Left kidney (tissue), 8 donors: ENCODE measurements at places on chromosomes 16 and 17. TPM values are rescaled to one million over a fixed set of nuclear protein-coding genes. Genes with fewer than 3 reads are reported as not detected.

DNA sequence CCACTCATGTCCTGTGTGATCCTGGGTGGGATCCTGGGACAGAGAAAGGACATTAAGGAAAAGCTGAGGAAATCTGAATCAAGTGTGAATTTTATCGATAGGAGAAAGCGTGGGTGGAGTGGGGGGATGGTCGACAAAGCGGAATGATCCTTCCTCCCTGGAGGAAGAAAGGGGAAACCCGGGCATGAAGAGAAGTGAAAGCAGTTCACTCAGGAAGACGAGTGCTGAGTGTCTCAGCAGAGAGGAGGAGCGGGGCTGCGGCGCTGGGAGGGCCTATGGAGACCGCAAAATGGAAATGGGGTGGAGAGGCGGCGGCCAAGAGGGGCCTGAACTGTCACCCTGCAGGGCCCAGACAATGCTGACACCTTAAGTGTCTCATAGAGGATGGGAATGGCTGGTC is 8.7 kb downstream of the ZDHHC7 start:
- DNase-seq: no peak

OTOA gene
- polyA plus RNA-seq: 0.17 TPM

- no peak for DNase-seq
Measured at GRCh38 chr16:13322336-13322735, 420.9 kb downstream of the SHISA9 start.

DNA sequence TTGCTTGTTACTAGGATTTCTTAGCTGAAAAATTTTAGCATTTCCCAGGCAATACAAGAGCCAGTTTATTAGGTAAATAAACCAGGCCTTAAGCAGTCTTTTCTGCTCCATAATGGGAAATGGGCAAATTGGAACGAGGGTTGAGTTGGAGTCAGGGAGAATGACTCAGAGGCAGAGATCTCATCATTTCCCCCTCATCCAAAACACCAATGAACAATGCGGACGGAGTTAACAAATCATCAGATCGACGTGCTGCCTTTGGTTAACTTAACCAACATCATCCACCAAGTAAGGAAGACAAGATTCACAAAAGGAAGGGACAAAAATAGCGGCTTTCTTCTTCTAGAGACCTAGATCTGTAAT is 243.5 kb downstream of the STX8 start:
- DNase-seq: no peak

ABCA10 gene
- 3.9 TPM for polyA plus RNA-seq

DNA sequence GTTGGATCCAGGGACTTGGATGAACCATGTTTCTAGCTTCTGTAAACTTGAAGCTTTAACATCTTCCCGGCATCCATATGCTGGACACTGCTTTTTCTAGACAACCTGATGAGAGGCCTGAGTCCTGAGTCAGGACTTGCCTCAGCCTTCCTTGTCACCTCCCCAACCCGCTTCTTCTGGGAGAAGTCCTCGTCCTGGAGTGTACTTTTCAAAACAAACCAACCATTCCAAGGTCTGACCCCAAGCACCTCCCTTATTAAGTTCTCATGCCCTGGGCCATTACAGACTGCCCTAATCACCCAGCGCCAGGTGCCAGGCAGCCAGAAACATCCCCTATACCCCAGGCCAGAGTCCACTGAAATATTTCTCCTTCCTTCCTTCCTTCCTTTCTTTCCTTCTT is 59.4 kb downstream of the CLEC19A start:
- DNase-seq: no peak

DNA sequence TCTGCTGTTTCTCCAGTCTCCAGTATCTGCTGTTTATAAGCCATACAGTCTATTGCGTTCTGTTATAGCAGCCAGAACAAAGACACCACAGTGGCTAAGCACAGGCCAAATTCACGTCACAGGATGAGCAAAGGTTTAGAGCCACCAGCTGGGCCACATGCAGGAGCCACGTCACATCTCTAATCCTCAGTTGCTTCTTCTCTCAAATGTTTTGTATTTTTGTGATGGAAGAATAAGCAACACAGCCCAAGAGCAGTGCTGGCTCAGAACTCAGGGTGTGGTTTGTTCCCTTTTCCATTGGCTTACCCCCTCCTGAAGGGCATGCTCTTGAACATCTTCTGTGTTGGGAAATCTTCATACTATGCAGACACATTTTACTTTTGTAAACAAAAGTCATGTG is 309.4 kb upstream of the CDH5 start:
- no peak for DNase-seq

- DNase-seq: no peak
Measured at GRCh38 chr16:74585846-74586443, 21.0 kb downstream of the GLG1 start.

ITGAX gene
- 0.53 TPM for polyA plus RNA-seq

DHRS13 gene
- 12.7 TPM for polyA plus RNA-seq

DNA sequence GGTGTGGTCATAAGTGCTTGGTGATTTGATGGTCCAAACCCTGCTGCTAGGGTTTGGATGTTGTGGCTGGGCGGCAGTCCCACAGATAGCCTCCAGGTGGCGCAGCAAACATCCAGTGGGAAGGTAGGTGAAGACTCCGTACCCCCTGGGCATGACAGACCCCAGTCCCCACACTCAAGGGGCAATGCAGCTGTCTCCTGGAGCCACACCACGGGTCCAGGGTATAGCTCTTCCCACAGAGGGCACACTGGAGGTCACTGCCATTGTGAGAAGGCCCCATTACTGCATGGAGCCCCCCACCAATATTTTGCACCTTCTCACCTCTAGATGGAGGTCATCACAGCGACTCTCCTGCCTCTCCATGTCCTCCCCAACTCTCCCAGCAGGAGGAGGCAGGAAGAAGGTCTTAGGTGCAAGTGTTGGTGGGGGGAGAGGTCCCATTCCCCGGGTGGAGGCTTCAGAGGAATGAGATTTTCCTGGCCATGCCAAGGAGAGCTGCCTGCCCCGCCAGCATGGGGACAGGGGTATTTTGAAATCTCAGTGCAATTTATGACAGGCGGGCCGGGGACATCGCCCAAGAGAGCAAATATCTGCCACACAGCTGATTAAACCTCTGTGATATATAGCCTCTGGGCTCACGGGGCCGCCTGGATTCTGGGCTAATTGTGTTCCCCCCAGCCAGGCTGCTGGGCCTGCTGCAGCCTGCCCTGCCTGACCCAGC is 17.1 kb upstream of the C17orf113 start:
- DNase-seq: no peak

DNA sequence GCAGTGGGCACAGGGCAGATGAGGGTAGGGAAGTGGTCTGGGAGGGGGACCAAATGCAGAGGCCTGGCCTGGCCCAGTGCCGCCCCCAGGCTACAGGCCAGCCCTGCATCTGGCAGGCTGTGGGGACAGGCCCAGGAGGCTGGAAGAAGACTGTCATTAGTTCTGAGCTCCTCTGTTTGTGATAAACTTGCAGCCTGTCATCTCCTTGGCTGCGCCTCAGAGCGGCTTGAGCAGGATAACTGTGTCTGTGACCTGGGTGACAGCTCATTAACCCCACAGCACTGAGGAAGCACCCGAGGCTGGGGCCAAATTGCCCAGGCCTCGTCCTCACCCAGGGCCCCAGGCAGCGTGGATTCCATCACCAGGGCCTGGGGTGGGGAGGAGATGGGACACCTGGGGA is 23.9 kb downstream of the ABCC3 start:
- DNase-seq: no peak

DNA sequence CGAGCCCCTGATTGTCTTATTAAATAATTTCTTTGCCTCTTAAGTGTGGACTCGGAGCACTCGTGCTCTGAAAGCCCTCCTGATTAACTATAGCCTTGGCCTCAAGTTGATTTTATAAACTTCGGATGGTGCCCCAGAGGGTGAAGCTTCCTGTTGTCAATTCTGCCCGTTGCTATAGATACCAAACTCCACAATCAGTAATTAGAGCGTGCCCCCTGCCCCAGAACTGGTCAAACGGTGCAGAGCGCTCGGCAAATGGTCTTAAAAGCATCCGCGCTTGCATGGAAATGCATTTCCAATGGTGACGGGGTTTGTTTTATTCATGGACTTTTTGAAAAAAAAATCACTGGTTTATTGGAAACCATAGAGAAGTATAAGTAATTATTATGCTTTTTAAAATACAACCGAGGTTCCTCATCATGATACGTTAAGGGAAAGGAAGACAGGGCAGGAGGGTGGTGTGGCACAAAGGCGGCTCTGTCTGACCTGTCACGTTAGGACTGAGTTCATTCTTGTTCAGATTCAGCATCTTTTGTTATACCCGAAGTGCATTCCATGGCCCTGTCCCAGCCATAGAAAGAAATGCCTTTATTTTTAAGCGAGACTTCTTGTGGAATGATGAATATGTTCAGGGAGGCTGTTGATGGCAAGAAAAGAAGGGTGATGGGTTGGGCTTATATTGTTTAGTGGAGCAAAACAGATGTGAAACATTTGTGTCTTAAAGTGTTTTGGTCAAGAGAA is 476.4 kb downstream of the MAF start:
- DNase-seq: no peak

DNA sequence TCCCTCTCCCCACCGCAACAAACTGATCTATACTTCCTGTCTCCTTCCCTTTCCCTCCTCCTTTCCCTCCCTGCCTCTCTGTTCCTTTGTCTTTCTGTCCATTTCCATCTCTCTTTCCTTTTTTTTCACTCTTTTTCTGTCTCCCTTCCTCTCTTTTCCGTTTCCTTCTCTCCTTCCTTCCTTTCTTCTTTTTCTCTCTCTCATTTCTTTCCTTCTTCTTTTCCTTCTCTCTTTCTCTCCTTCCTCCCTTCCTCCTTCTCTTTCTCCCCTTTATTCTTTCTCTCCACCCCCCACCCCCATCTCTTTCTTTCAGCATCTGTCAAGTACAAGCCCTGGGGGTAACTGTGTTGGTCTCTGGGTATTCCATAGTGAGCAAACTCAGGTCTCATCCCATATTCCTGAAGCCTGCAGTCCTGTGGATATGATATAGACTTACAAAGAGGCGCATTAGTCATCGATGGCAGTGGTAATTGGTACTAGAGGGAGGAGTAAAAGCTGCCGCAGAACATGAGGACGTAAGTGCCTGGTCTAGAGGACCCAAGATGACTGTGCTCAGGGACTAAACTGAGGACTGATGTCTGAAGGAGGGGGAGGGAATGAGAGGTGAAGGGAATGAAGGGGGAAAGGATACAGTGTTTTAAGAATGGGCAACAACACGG is 50.4 kb downstream of the VAT1L start:
- DNase-seq: no peak

ZNF469 gene
- polyA plus RNA-seq: 1.2 TPM

- no peak for DNase-seq
Measured at GRCh38 chr16:85989376-85989775, 90.4 kb downstream of the IRF8 start.

- no peak for DNase-seq
Measured at GRCh38 chr16:86854626-86855294, 276.4 kb downstream of the FOXL1 start.

PRR29 gene
- polyA plus RNA-seq: 2.5 TPM

IL21R gene
- polyA plus RNA-seq: 0.30 TPM

TMC5 gene
- 0.37 TPM for polyA plus RNA-seq

PIK3R6 gene
- 0.85 TPM for polyA plus RNA-seq

DNA sequence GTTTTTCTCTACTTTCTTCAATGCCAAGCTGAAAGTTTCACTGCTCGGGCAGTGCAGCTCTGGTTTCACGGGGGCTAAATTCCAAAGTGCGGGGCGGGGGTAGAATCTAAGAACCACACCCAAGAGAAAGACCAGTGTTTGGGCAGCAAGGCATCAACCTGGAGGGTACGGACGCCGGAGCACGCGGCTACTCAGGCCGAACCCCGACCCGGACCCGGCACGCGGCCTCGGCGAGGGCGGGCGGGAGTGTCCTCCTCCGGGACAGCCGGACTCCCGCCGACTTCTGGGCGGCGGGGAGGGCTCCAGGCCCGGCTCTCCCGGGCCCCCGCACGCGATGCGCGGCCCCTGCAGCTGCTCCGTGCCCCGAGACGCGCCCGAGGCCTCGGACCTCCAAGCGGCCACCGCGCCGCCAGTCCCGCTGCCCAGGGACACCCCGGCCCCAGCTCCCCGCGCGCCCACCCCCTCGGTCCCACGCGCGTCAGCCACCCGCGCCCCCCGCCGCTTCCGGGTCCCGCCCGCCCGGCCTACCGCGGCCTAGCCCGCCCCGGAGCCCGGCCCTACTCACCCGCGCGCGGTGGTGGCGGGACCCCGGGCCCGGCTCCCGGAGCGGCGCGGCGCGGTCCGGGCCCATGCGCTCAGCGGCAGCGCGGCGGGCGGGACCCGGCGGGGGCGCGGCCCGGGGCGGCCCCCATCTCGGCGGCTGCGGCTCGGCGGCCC is 561 bp downstream of the AXIN1 start:
- DNase-seq: no peak

DNA sequence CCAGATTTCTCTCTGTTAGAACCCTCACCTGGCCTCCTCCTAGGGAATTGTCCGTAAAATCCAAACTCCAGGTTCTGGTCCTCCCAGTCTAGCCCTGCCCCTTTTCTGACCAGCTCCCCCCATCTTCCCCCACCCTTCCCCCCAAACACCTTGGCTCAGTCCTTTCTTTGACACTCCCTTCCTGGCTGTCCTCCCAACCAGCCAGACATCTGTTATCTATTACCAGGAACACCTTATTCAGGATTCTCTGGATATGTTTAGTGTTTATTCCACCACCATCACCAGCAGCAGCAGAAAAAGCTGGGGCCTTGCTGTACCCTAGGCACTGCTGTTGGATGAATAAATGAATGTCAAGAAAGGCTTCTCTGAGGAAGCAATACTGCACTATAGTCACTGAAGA is 4.0 kb upstream of the CMTM3 start:
- no peak for DNase-seq

DNA sequence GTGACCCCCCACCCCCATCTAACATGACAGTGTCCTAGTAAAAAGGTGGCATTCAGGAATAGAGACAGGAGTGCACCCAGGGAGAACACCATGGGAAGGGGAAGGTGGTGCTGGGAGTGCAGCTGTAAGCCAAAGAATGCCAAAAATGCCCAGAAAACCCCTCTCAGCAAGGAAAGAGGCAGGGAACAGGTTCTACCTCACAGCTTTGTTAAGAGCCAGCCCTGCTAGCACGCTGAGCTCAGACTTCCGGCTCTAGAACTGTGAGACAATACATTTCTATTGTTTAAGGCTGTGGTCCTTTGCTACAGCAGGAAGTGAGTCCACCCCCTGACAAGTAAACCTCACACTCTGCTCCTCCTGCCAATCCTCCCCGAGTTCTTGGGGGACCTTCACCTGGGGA is 302.4 kb upstream of the N4BP1 start:
- DNase-seq: no peak

- no peak for DNase-seq
Measured at GRCh38 chr17:41959336-41960095, 7.1 kb upstream of the CNP start.

DNA sequence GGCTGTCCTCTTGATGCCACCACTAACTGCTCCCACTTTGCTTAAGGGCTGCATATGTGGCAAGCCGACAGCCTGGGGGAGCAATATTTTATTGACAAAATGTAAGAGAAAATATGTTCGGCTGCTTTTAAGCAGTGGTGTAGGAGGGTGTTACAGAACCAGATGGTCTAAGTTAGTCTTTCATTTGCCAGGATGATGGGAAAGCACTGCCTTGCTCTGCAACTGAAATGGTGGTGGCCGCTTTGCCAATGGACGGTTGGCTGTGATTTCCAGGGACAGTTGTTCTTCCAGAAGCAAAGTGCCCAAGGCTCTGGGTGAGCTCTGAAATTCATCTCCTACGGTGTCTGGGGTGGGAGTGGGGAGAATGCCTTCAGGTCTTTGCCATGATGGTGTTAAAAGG is 469.3 kb downstream of the TOX3 start:
- DNase-seq: no peak

- DNase-seq: no peak
Measured at GRCh38 chr16:50259334-50260205, 6.8 kb upstream of the ADCY7 start.
